ENCODE measurements at places on chromosomes 5 and 9.

DNA sequence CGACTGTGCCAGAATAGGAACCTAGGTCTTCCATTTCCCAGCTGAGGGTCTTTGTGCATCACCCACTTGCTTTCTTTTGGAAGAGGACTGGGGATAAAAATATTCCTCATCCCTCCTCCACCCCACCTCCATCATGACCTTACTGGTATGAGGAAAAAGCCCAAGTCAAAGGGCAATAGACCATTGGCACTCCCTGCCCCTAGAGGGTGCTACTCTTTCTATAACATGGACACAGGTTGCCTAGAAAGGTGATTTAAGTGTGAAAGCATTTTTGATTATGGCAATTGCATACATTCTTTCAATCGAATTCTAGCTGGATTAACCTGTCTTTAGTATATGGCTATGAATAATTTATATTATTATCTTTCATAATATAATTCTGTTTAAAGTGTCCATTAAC is 22.8 kb upstream of the ZNF618 start:
- DNase-seq, result no peak

DNA sequence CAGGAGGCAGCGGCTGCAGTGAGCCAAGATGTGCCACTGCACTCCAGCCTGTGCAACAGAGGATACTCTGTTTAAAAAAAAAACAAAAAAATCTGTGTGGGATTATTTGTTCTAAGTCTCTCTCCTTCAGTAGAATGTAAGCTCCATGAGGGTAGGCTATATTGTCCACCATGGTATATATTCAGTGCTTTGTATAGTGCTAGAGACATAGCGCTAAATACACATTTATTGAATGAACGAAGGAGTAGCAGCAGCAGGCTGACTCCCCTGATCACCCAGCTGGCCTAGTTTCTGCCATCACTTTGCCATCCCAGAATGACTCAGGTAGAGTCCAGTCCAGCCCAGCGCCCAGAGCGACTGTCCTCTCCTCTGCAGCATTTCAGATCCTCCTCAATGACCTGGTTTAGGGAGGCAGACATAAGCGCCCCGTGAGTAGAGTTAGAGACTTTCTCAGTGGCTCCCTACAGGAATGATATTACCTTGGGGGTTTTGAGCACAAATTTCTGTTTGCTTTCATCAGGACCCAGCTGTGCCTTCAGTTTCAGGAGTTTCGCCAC is 716 bp downstream of the HARS1 start:
- no peak for DNase-seq

- DNase-seq, result no peak
Measured at GRCh38 chr5:67904366-67904765, 311.2 kb upstream of the PIK3R1 start.

DNA sequence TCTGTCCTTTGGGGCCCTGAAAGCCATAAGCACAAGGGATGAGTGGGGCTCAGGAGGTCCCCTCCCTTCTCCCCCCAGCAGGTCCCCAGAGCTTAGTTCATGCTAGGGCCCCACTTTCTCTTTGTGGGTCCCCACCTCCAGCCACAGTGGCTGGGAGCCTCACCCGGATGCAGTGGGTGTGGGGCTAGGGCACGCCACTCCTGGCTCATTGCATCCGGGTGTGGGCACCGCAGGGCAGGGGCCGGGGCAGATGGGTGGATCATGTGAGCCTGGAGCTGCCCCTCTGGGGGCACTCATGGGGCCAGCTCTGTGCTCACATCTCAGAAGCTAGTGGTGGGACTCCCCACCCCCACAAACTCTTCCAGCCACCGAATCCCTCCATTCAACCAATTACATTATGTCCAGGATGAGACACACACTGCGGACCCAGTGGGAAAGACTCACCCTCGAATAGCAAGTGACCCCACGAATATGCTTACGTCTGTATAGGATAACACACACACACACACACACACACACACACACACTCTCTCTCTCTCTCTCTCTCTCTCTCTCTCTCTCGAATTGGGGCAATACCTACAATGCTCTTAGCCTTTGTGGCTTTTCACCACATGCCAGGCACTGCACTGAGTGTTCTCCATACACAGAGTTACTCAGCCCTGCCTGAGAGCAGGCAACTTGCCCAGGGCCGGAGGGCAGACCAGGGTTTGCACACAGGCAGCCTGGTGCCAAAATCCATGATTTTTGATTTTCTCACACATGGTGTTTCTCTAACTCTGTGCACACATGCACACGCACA is 16.8 kb upstream of the PHYKPL start:
- DNase-seq, result no peak

DNA sequence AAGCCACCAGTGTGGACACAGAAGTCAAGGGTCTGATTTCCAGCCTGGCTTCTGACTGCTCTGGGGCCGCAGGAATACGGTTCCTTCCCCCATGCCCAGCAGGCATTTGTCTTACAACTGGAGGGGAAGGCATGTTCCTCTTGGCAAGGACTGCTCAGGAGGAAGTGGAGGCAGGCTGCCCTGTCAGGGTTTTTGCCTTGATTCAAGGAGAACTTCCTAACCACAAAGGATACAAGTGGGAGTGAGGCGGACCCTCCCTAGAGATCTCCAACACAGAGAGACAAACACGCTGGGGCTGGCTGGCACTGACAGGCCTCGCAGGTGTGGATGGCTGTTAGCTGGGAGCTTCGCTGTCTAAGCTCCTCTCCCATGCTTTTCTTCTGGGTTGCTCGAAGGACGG is 19.1 kb downstream of the TGFBI start:
- DNase-seq, result no peak

GRCh38 chr5:58804291-58804690 is 221.4 kb downstream of the RAB3C start:
- no peak for DNase-seq

- no peak for DNase-seq
Measured at GRCh38 chr9:23638837-23639426, 187.1 kb downstream of the ELAVL2 start.
